HTR-8/SVneo (cell line): ENCODE measurements at places on chromosomes 3 and 15.

DNA sequence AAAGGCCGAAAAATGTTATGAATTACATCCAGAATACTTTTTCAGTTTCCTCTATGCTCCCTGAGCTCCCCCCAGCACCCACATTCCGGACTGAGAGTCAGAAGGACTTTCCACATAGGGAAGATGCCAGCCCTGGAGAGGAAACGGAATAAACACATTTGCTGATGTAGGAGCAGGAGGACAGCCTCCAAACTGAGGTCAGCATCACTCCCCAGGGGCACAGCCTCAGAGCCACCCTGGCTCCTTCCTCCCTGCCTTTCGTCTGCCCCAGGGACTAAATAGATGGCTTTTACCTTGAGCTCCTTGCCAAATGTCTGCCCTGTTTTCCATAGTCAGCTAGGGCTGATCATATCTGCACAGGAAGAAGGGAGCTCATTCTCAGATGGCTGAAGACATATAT, 22.6 kb upstream of the SLCO2A1 start:
- DNase-seq: no peak

DNA sequence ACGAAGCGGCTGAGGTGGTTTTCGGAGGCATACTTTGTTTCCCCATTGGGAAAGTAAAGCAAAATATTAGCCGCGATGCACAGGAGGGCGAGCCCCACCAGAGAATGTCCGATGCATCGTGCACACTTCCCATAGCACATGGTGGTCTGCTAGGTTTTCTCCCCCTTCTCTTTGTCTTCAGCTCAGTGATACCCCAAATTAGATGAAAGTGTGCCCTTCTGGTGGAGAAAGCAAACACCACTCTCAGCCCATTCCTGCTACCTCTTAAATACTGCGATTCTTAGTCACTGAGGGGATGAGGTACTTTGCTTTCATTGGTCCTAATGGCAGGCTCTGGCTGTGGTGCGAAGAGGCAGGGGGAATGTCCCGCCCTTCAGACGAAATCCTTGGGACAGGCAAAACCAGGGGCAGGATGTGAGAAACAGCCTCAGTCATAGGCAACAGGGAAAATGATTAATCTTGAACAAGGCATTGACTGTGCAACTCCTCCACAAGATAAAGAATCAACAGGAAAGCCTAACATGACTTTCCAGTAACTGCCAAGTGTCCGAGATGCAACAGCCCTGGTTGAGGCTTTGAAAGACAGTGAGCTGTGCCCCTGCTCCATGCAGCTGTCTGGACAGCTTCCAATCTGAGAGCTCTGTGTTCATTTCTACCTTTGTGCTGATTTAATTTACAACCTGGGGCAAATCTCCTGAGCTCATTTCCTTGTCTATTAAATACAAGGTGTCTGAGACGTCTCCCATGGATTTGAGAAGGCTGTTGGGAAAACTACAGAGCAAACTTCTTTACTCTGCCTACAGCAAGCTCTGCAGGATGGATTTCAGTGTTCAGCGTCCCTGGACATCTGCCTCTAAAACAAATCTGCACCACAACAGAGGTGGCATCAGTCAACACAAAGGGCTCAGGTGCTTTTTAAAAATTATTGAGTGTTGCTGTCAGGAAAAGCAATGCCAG, at the start of gene TM4SF1:
Gene TM4SF1, minus strand, starts transcription at position 242 of the 957 bp plus-strand sequence. Its CDS starts 102 bp downstream, at position 140.
- DNase-seq: peak; percentile 80

DNA sequence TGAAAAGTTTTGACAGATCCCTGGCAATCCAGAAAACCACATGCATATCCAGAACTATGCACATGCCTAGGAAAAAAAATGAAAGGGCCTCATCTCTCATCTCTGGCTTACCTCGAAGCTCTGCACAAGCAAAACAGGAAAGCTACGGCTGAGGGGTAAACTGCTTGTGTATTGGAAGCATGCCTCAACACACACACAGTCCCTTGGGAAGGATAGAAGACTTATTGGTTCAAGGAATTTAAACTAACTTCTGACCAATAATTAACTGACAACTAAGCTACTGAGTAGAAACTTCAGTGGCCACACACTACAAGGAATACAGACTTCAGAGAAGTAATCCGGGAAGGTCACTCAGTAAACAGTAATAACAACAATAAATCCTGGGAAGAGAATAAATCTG, 59.9 kb upstream of the POMGNT2 start:
- no peak for DNase-seq

- DNase-seq: no peak
These were observed 61.9 kb downstream of the ISL2 start for GRCh38 chr15:76398317-76399104.

GRCh38 chr3:16112910-16113504, 61.5 kb upstream of the GALNT15 start:
- DNase-seq: no peak

DNA sequence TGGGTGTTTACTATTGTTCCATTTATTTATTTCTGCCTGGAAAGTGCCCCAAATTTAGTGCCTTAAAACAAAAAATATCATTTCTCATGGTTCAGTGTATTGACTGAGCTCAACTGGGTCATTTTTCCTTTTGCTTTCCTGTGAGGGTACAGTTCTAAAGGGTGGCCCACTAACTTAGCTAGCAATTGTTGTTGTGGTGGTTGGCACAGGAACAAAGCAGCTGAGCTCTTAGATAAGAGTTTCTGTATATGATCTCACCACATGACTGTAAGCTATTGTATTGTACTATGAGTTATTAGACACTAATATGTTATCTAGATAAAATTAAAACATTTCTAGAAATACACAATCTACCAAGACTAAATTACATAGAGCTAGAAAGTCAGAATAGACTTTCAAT, 1283.7 kb downstream of the OTOL1 start:
- no peak for DNase-seq

DNA sequence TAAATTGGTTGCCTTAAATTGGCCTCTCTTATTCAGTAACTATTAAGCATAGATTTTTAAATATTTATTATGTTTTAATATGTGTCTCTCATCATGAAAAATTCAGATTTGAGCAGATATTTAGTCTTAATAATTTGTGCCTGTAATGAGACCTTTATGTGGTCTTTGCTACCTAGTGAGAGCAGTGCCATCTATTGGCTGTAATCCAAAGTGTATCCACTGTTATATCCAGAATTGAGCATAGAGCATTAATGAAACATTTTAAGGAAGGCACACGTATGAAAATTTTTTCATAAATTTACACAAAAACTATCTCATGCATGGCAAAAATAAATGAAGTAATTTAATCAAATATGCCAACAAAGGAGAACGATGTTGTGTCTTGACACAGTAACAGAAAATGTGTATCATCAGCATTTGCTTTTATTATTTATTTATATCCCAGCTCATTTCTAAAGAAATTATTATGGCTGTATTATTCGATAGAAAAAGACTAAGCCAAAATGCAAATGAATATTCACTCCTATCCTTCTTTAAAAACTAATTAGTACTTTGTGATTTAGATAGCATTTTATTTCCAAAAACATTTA, 203.5 kb downstream of the RSRC1 start:
- peak; percentile 18 for DNase-seq

DNA sequence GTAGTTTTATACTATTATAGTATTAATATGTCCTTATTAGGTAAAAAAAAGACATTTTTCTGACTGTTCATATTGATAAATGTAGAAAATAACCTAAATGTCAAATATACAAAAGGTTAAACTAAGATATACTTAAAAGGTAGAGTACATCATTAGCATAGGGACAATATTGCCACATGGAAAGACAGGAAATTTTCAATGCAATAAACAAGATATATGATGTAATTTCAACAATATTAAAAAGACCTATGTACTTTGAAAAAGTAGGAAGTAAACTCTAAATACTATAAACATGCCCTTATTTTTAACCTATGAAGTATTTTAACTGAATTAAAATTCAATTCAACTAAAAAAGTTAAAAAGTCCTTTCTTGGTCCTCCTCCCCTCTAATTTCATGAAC, 1.9 kb downstream of the SPG11 start:
- no peak for DNase-seq

DNA sequence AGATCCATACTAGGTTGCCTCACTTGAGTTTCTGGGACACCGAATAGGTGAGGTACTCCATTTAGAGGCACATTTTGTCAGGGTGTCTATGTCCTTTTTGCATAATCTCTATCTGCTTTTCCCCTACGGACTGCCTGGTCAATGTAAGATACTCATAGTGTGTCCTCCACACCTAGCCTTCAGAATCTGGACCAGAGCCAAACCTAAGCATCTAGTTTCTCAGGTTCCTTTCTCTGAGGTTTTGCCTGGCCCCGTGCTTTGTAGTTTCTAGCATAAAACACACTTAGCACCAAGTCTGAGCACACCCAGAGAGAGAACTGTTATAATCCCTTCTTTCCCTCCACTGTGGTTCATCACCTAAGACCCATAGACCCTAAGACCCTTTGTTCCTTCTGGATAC, 105.9 kb upstream of the MLF1 start:
- no peak for DNase-seq

- no peak for DNase-seq
These were observed 813.6 kb upstream of the ALCAM start for GRCh38 chr3:104553121-104553520.

- DNase-seq: no peak
These were observed 1.1 kb upstream of the NLGN1 start for GRCh38 chr3:173396191-173397041.

GRCh38 chr3:11624161-11624560, 19.6 kb downstream of the VGLL4 start:
- DNase-seq: no peak

GRCh38 chr3:188863999-188864406, 307.8 kb upstream of the TPRG1 start:
- DNase-seq: no peak

- DNase-seq: no peak
These were observed 29.6 kb upstream of the RBP2 start for GRCh38 chr3:139505829-139506386.

GRCh38 chr3:48013288-48013980, 2.8 kb downstream of the MAP4 start:
- peak; percentile 28 for DNase-seq

DNA sequence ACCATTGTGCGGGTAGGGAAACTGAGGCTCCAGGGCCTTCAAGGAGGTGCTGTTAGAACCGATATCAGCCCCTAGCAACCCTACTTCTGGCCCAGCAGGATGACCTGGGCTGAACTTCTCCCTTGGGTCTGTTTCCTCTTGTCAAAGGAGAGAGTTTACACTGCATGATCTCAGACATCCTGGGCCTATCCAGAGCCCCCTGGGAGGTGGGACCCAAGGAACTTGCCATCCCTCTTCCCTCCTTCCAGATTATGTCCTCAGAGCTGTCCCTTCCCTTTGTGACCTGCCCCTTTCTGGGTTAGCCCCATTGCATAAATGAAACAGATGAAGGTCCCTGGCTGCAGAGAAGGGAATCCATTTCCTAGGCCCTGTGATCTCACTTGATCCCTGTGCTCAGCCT, 12.3 kb upstream of the DNAH1 start:
- no peak for DNase-seq

DNA sequence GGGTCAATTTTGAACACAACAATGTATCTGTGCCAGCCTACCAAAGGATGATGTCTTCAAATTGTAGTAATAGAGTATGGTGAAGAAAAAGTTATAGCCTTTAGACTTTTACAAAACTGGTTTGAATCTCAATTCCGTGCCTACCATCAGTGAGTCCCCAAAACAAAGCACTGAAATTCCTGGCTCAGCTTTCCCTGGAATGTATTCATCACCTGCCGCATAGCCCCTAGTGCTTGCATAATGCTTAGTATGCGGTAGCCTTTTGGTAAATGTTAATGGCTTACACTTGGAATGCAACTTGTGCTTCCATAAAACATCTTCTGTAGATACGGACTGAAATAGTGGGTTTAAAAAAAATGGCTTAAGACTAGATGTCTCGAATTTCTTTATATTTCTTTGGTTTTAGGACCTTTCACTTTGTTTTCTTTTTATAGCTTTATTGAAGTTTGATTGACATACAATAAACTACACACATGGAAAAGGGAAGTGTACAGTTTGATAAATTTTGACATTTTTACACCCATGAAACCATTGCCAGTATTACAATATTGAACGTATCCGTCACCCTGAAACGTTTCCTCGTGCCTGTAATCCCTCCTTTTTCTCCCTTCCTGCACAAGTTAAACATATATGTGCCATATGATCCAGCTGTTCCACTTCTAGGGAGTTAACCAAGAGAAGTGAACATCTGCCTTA, 12.1 kb downstream of the SACM1L start:
- no peak for DNase-seq

GRCh38 chr15:29276366-29276765, 6.7 kb upstream of the NSMCE3 start:
- DNase-seq: no peak

GRCh38 chr3:12585970-12586369, 29.1 kb downstream of the MKRN2 start:
- no peak for DNase-seq

DNA sequence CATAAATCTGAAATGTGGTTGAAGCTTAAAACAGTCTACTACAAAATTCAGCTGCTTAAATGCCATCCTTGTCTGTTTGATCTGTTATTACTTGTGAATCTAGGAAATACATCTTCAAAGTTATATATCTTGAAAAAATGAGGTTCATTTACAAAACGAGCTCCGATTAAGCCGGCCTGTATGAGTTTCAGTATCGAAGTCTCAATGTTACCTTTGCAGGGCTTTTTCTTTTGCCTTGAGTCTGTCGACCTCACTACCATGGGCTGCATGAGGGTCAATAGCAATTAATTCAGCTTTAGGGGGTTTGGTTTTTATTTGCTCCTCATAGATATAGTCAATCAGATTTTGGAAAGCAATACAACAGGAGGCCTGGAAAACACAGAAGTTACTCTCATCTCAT, 23.2 kb downstream of the ERICH6 start:
- no peak for DNase-seq

DNA sequence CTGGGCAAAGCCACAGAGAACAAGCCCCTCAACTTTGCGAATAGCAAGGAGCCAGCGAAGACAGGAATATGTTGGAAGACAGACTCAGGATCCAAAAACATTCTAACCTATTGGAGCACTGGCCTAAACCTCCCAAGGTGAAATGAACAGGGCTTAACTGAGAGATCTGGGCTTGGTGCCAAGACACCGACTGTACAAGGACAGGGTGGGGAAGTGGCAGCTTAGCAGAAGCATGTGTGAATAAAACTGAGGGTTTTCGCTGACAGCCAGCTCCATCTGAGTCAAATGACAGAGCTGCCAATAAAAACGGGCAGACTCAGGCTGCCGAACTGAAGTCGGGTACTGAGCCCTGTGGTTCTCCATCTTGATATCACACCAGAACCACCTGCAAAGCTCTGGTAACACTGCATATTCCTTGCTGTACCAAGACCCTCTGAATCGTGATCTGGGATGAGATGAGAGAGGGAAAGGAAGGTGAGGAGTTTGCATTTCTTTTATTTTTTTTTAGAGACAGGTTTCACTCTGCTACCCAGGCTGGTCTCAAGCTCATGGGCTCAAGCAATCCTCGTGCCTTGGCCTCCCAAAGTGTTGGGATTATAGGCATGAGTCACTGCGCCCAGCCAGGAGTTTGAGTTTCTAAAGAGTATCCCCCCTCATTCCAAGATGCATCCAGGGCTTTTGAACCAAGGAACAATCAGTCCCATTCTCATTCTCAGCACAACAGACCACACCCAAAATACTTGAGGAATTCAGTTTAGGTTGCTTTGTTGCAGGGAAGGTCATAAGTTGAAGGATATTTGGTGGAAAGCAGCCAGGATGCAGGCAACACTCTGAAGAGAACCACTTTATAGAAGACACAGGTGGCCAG, 6.0 kb upstream of the PLCB2 start:
- no peak for DNase-seq

GRCh38 chr3:142498397-142499180, 50.8 kb upstream of the XRN1 start:
- DNase-seq: no peak
